Right cardiac atrium (tissue), 5 donors: ENCODE measurements at places on chromosomes 1 and 21. TPM values are rescaled to one million over a fixed set of nuclear protein-coding genes. Genes with fewer than 3 reads are reported as not detected.

- peak; percentile 84 for DNase-seq
Observed at GRCh38 chr21:34702341-34703170, 33.8 kb downstream of the CLIC6 start.

GRCh38 chr1:54652168-54652567 is 10.6 kb downstream of the MROH7 start:
- no peak for DNase-seq

- peak; percentile 94 for DNase-seq
Observed at GRCh38 chr1:156676820-156677615, at the start of gene NES. TSS of gene NES (minus strand) at chr1:156677407. CDS start at chr1:156677264, 143 bp downstream.

GRCh38 chr1:151713044-151713443 is 3.6 kb downstream of the CELF3 start:
- no peak for DNase-seq

DNA sequence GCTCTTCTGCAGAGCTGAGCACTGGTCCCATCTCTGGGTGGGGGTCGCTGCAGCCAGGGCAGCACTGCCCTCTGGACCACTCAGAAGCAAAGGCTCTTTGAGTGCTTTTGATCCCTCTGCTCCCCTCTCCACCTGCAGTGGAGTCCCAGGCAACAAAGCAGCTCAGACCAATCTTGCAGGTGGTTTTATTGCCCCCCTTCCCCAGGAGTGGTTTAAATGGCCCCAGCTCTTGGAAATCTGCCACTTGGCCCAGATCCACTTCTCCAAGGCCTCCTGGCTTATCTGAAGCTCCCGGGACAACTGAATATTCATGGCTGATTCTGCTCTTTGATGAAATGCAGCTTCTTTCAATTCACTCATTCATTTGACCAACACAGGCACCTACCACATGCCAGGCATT is 2.7 kb downstream of the STUM start:
- DNase-seq, result no peak

- DNase-seq, result no peak
Observed at GRCh38 chr1:183477986-183478781, 5.9 kb downstream of the SMG7 start.

GRCh38 chr1:221916176-221916575 is 174.3 kb upstream of the DUSP10 start:
- DNase-seq, result no peak

GRCh38 chr1:55579332-55580001 is 364.3 kb upstream of the USP24 start:
- no peak for DNase-seq

The TSPAN2 gene
- 17.4 TPM for total RNA-seq
